ENCODE measurements at places on chromosomes 5 and 9.

GRCh38 chr5:17428176-17428800 is 69.7 kb upstream of the TAF11L2 start:
- no peak for DNase-seq

DNA sequence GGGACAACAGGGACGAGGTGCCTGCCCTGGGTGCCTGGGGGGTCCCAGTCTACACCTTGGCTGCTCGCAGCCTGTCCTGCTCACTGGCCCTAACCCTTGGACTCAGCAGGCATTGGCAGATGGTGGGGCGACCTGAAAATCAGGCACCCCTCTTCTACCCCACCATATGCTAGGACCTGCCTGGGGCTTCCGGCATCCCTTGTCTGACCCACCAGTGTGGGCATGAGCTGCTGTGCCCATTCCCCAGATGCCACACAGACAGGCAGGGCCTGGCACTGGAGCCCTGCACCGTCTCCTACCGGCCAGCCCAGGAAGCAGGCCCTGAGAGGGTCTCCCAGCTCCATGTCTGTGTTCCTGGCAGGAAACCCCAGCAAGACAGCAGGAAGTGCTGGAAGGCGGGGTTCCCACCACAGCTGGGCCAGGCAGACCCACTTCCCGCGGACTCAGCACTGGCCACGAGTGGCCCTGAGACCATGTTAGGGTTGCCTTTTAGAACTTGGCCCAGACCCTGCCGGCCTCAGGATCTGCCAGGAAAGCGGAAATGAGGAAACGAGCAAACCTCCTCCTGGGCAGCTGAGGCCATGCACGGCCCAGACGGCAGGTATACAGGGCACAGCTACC is 3.1 kb downstream of the NINJ1 start:
- no peak for DNase-seq

DNA sequence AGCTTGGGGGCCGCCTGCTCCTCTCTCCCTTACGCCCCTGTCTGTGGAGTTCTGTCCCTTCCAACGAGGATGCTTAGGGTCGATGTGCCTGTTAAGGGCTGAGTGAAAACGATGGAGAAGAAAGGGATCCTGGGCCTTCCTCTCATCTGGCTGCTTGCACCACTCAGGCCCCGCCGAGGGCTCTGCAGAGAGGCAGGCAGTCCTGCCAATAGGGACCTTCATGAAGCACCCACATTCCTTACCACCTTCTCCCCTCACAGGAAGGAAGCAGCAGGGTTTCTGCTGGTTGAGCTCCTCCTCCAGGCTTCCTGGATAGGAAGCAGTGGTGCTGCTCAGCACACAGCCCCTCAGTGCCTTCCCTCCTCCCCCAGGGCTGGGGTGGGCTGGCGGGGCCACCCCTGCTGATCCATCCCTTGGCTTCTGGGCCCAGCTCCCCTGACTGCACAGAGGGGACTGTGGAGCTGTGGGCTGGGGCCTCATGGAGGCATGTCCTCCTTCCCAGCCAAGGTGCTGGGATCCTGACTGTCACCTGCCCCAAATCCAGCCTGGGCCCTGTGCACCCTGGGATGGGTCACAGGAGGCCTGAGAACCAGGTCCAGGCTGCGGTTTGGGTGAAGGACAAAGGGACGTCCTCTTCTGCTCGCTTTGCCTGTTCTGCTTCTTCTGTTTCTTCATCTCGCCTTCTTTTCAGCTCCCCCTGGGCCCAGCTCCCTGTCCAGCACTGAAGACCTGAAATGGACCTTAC is 50.5 kb downstream of the AHRR start:
- DNase-seq: no peak

- peak; percentile 52 for DNase-seq
Measured at GRCh38 chr9:136791516-136792276, 552 bp downstream of the TMEM141 start.

DNA sequence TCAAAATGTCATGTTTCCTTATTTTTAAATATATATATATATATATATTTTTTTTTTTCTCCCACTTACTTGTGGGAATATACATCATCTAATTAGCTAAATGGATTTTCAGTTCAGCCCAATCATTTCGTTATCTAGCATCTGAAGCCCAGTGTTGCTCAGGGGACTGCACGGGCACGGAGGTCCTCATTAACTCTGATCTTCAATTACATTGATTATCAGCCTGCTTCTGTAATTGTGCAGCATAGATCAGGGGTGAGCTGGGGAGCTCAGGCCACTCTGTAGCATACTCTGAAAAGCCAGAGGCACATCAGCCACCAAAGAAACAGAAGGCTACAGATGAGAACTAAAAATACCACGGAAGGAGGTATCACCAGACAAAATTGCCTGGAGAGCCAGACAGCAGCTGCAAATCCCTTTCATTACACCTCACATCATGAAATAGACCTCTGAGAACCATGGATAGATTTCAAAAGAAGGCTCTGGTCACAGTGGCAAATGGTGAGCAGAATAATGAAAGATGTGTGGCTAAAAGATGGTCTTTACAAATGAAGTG is 326.4 kb downstream of the TRIM32 start:
- DNase-seq: no peak

DNA sequence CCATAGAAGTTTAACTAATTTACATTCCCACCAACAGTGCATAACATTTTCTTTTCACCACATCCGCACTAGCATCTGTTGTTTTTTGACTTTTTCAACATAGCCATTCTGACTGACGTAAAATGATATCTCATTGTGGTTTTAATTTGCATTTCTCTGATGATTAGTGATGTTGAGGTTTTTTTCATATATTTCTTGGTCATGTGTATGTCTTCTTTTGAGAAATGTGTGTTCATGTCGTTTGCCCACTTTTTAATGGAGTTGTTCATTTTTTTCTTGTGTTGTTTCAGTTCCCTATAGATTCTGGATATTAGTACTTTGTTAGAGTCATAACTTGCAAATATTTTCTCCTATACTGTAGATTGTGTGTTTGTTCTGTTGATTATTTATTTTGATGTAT is 163.4 kb downstream of the FER start:
- no peak for DNase-seq
